ENCODE measurements at places on chromosomes 3 and 15. TPM values are rescaled to one million over a fixed set of nuclear protein-coding genes. Genes with fewer than 3 reads are reported as not detected.
A peak's percentile ranks its signal among the peaks of the same experiment; 100 is the strongest.

GRCh38 chr3:52872245-52872644 lies 25.1 kb downstream of the STIMATE start:
- no peaks in the 10 kb centered on the region for H3K4me1 ChIP-seq
- DNase-seq: no peak
- H3K36me3 ChIP-seq: no peaks in the 10 kb centered on the region
- H3K4me3 ChIP-seq: no peak overlapping the region
- no peaks in the 10 kb centered on the region for H3K27me3 ChIP-seq
- H3K27ac ChIP-seq: no peak overlapping the region

- H3K27me3 ChIP-seq: peaks cover 5% of the 10 kb centered on the region
- H3K27ac ChIP-seq: no peak overlapping the region
- H3K36me3 ChIP-seq: no peaks in the 10 kb centered on the region
- peak; percentile 11 for DNase-seq
- H3K4me3 ChIP-seq: peak overlapping the region; percentile 41
These were observed 1.8 kb downstream of the CADPS start for GRCh38 chr3:62873451-62873760.

Gene CCDC39
- total RNA-seq: under 0.01 TPM

DNA sequence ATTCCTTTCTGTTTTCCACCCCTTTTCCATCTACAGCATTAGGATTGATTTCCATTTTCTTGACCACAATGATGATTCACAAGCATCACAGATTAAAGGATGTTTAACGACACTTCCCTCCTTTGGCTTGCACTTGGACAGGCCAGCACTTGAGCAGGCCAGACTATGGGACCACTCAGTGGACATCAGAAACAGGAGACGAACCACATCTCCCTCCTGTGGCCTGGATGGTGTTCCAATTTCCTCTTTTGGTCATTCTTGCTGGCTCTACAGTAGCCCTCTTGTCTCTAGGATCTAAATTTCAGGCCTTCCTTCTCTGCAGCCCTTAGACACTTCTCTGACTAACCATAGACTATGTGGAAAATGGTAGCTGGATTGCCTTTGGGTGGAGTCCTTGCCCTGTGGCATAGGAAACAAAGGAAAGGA lies 78.8 kb upstream of the BOC start:
- peaks cover 3% of the 10 kb centered on the region for H3K4me1 ChIP-seq
- H3K4me3 ChIP-seq: no peak overlapping the region
- H3K27me3 ChIP-seq: no peaks in the 10 kb centered on the region
- no peaks in the 10 kb centered on the region for H3K36me3 ChIP-seq

Gene TEX55
- not detected for total RNA-seq

Gene FAH
- total RNA-seq: 58.6 TPM

Gene PPP1R2
- total RNA-seq: 134 TPM

Gene LMCD1
- 40.1 TPM for total RNA-seq

GRCh38 chr15:27081676-27082418 lies 110.9 kb downstream of the GABRG3 start:
- no peak overlapping the region for H3K4me3 ChIP-seq
- no peak for DNase-seq
- no peaks in the 10 kb centered on the region for H3K4me1 ChIP-seq
- no peak overlapping the region for H3K27ac ChIP-seq
- no peaks in the 10 kb centered on the region for H3K36me3 ChIP-seq
- H3K27me3 ChIP-seq: no peaks in the 10 kb centered on the region

DNA sequence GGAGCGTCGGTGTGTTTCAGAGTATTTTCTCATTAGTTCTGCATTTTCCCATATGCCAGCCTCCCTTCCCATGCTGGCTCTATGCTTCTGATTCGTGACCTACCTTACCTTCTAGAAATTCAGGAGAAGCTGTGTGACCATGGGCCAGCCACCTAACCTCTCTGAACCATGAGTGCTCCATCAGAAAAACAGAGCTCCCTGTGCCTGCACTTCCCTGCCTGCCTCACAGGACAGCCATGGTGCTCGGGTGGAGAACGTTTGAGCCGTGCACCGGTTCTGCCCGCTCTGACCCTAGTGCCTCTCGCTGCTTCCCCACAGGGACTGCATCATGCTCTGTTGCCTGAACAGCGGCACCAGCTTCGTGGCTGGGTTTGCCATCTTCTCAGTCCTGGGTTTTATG lies 74.5 kb upstream of the SLC6A1 start:
- no peaks in the 10 kb centered on the region for H3K36me3 ChIP-seq
- H3K4me1 ChIP-seq: no peaks in the 10 kb centered on the region

Gene SERPINI2
- total RNA-seq: not detected

GRCh38 chr3:186070550-186070949 lies 38.3 kb downstream of the ETV5 start:
- H3K36me3 ChIP-seq: peaks cover 2% of the 10 kb centered on the region
- no peak overlapping the region for H3K4me3 ChIP-seq
- no peak overlapping the region for H3K27ac ChIP-seq
- peaks cover 5% of the 10 kb centered on the region for H3K4me1 ChIP-seq
- no peak for DNase-seq

Gene AMIGO3
- under 0.01 TPM for total RNA-seq

Gene BBX
- 71.2 TPM for total RNA-seq

DNA sequence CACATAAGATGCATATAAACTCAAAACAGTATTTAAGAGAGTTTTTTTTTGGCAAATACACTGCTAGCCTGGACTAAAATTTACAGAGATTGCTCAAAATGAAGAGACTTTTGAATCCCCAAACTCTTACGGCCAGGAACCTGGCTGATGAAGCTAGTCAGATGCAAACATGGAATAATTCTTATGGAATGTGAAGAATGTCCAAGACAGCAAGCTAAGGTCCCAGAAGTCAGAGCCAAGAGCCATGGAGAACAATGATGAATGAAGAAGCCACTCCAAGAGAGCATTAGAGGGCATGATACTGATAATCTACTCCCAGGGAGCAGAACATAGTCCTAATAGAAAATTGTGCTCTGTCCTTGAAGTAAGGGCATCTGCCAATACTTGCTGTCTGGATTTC lies 705.5 kb downstream of the DIPK2A start:
- H3K4me3 ChIP-seq: no peak overlapping the region
- no peaks in the 10 kb centered on the region for H3K4me1 ChIP-seq
- no peak overlapping the region for H3K27ac ChIP-seq
- no peaks in the 10 kb centered on the region for H3K36me3 ChIP-seq

GRCh38 chr3:68256635-68257223 lies 602.3 kb upstream of the SUCLG2 start:
- H3K4me3 ChIP-seq: no peak overlapping the region
- no peak for DNase-seq
- no peaks in the 10 kb centered on the region for H3K4me1 ChIP-seq

DNA sequence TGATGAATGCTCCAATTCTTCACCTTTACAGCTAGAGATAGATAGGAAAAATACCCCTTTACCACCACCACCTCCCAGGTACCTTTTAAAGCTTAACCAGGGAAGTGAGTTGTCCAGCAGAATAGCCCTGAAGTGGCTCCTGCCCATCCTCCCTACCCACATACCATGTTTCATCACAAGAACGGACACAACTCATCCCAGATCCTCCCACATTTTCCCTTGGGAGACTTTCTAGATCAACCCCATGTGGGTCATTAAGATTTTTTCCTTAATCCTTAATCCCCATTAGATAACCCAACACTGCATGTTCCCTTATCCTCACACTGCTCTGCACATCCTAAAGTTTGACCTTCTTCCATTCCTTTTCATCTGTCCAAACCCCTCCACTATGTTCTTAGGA lies 69.3 kb downstream of the CHST2 start:
- H3K27ac ChIP-seq: no peak overlapping the region
- no peak for DNase-seq
- no peaks in the 10 kb centered on the region for H3K4me1 ChIP-seq
- H3K27me3 ChIP-seq: peaks cover 2% of the 10 kb centered on the region

DNA sequence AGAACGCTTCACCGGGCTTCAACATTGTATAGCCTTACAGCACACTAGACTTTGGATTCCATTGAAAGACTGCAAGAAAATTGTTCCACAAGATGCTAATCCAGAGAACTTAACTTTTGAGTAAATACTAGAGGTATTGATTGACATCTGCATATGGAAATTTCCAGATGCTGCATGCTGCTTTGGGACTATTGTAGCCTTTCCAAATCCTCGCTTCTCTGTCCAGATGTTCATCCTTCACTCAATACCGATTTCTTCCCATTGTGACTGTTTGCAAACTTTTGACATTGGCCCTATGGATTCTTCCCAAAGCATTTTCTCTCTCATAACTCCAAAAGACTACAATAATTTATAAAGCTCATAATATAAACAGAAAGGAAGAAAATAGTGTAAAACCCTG lies 41.4 kb downstream of the COL6A6 start:
- H3K4me1 ChIP-seq: no peaks in the 10 kb centered on the region
- H3K4me3 ChIP-seq: no peak overlapping the region
- no peak for DNase-seq
- H3K36me3 ChIP-seq: no peaks in the 10 kb centered on the region
- H3K27me3 ChIP-seq: no peaks in the 10 kb centered on the region

Gene MESP2
- 0.99 TPM for total RNA-seq

DNA sequence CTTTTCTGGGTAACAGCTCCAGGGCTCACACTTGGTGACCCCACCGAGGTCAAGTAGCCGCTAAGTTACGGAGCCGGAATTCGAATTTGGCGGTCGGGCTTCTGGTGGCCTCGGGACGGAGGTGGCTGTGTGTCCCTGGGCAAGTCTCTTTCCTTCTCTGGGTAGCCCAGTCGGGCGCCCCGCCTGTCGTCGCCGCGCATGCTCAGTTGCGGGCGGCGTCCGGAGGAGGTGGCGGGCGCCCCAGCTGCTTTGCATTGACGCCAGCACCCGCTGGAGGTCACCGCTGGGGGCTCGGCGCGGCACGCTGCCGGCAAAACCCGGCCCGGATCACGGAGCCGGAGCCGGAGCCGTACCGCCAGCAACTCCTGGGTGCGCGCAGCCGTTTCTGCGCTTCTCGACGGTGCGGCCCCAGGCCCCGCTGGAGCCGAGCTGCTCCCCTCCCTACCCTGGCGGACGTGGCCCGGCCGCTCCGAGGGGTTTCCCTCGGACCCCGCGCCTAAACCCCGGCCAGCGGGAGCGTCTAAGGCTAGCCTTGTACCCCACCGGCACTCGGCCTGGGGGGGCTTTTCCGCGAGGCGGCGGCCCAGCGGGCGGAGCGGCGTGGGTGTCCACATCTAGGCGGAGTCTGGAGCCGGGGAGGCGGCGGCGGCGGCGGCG lies 474 bp upstream of the PDE8A start:
- DNase-seq: peak; percentile 97
- H3K4me1 ChIP-seq: peaks cover 7% of the 10 kb centered on the region
- no peaks in the 10 kb centered on the region for H3K36me3 ChIP-seq
- no peaks in the 10 kb centered on the region for H3K27me3 ChIP-seq
- peak overlapping the region; percentile 91 for H3K4me3 ChIP-seq
- peak overlapping the region; percentile 81 for H3K27ac ChIP-seq

GRCh38 chr15:70575231-70576226 lies 187.8 kb downstream of the UACA start:
- no peaks in the 10 kb centered on the region for H3K4me1 ChIP-seq
- H3K27ac ChIP-seq: no peak overlapping the region
- peak overlapping the region; percentile 18 for H3K4me3 ChIP-seq

Gene P2RY14
- not detected for total RNA-seq

Gene GRIP2
- total RNA-seq: under 0.01 TPM

Gene GOLGA8M
- total RNA-seq: 0.26 TPM

Gene ANKRD63
- not detected for total RNA-seq

DNA sequence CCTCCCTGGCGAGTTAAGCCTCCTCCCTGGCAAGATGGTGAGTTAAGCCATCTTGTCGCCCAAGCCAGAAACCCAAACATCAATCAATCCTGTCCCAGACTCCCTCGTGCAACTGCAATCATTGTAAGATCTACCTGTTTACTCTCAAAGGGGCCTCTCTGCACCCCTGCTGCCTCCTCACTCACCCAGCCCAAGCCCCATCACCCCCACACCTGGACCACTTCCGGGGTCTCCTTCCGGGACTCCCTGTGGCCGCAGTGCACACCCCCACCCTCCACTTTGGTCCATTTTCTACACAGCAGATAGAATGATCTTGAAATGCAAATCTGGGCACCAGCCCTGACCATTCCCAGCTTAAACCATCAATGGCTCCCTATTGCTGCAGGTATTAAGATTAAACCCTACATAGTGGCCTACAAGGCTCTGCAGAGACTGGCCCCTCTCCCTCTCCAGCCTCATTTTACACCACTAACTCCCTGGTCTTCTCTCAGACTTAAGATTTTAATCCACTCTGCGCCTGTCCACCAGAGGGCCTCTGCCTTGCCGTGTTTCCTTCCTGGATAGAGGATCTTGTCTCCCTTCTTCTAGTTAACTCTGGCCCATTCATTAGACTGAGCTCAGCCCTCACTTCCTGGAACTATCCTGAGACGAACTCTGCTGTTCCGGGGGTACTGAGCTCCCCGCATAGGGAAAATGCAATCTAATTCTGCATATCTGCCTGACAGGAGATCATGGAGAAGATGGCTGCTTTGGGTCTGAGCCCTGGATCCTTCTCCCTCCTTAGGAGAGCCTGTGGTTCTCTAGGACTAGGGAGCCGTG lies 41.9 kb upstream of the SLC6A1 start:
- H3K27me3 ChIP-seq: no peaks in the 10 kb centered on the region
- DNase-seq: peak; percentile 47
- no peaks in the 10 kb centered on the region for H3K36me3 ChIP-seq
- no peak overlapping the region for H3K4me3 ChIP-seq

Gene MCF2L2
- under 0.01 TPM for total RNA-seq

- no peak for DNase-seq
- H3K4me1 ChIP-seq: peaks cover 4% of the 10 kb centered on the region
- no peaks in the 10 kb centered on the region for H3K27me3 ChIP-seq
- H3K27ac ChIP-seq: no peak overlapping the region
- no peaks in the 10 kb centered on the region for H3K36me3 ChIP-seq
- H3K4me3 ChIP-seq: no peak overlapping the region
These were observed 14.2 kb downstream of the SLTM start for GRCh38 chr15:58919232-58919631.

DNA sequence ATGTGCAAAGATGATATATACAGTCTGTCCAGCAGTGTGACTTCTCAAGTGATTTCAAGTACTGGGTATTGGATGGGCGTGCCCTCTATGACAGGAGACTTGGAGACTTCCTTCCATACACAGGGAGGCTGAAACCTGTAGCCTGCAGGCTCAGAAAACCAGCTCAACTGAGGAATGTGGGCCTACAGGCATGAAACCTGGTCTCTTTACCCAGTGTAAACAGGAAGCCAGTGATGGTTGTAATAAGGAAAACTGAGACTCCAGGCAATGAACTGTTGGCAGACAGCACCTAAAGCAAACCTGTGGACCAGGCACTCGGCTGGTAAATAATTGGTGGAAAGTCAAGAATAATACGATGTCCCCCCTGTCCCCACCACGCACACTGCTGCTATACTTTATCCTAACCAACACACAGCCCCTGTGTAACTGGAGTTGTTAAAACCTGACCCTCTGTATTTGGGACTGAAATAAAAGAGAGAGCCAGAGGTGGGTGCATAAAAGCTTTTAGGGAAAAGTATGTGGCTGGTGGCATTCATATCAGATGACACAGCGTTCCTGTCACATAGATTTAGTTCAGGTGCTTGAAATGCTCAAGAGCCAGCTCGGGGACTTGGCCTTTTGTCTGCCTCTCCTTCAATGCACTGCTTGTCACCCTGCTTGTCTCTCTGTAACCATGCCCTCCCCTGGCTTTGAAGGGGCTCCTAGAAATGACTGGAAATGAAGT lies 144.7 kb downstream of the TPRG1 start:
- no peaks in the 10 kb centered on the region for H3K4me1 ChIP-seq
- H3K27ac ChIP-seq: no peak overlapping the region
- no peak for DNase-seq
- H3K4me3 ChIP-seq: no peak overlapping the region

Gene SAMMSON
- total RNA-seq: under 0.01 TPM

Gene RBMS3
- total RNA-seq: 58.6 TPM

Gene TRIM42
- total RNA-seq: not detected
